NCI-H2171 (cell line): ENCODE measurements at places on chromosomes 4 and X.

GRCh38 chr4:11480683-11481082 is 52.0 kb upstream of the HS3ST1 start:
- DNase-seq: no peak

- no peak for DNase-seq
These were observed 622.4 kb downstream of the BCOR start for GRCh38 chrX:39475372-39475771.

DNA sequence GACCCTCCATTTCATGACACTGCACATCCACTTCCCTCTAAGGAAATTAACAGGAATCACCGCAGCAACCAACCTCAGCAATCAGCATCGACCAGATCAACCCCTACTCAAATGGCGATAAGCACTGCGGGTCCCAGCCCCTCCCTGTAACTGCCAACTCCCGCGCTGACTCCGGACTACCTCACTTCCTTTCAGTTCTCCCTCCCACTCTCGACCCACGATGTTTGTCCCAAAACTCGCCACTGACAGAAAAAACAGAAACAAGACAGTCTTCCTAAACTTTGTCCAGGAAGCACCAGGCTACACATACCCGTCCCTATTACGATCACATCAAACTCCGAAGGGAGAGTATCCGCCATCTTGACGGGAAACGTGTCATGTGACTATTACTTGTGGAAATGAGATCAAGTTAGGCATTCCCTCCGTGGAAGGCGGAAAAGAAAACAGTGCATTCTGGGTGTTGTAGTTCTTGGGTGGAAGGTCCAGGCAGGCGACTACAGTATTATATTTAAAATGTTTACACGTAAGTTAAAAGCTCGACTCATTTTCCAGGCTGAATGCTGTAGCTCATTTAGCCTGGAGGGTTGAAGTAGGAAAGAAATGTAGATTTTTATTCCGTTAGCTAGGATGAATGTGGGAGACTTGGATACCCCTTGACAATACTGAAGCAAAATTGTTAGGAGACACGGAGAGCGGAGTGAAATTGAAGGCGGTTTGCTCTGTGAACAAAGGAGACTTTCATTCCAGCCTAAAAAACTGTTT is at the start of gene CHM:
CHM (minus strand) TSS at position 385 of the 762 bp plus-strand sequence; CDS start at position 359, 26 bp downstream.
- DNase-seq: no peak

DNA sequence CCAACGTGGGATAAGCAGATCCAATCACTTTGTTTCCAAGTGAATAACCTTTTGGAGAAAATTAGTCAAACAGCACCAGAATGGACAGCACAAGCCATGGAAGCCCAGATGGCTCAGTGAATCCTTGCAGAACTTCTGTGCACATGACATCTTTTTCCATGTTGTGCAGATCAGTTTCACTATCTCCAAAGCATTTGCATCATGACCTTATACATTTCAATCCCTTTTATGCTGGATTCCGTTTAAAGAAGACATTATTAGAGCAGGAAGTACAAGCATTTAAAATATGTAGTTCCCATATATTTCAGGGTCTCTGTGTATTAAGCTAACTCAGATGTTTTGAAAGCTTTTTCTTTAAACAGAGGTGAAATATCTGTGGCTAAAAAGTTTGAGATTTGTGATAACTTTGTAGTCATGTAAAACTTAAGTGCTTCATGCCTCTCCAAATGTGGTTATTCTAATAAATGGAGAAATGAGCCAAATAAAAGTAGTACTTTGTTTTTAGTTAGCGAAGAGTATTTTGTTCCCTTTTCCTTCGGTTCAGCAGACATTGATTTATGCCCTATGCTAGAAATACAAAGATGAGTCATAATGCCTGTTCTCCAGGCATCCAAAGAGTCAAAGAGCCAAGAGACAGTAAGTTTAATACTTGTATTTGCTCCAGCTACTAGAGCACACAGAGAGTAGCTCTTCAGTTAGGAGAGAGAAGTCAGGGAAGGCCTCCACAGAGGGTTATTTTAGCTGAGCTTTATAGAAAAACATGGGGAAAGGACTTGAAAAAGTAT is 39.0 kb downstream of the PLAC8 start:
- DNase-seq: no peak

GRCh38 chr4:72971572-72971971 is 97.9 kb downstream of the COX18 start:
- DNase-seq: no peak

DNA sequence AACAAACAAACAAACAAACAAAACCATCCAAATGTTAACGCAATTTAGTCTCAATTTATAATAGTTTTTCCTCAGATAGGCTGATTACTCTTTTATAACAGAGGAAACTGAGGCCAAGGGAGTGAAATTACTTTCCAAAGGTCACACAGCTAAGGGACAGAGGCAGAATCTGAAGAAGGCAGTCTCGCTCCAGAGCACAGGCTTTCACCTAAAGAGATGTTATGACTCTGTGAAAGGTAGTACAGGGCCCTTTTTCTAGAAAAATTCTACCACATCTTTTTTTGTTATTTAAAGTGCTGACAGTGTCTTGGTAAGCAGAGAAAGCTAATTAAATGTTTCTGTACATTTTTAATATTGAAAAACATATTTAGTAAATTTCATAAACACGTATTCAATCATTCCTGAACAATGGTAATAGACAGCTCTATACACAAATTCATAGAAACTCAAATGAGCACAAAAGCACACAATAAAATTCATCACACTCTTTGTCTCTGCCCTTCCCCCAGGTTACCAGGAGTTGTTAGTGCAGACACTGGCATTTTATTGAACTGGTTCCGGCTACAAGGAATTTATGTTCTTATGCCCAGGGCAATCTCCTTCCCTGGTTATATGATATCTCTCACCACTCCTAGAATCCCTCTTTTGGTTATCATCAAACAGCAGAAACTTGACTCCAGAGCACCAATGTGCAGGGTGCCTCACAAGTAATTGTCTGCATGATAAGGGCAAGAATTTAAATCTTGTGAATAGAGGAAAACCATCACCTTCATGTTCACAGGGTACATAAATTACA is 7.7 kb upstream of the APBB2 start:
- no peak for DNase-seq

GRCh38 chrX:103791826-103792485 is 15.3 kb downstream of the PLP1 start:
- no peak for DNase-seq

- DNase-seq: peak; percentile 3
These were observed 90.3 kb downstream of the JAKMIP1 start for GRCh38 chr4:6109842-6110560.

DNA sequence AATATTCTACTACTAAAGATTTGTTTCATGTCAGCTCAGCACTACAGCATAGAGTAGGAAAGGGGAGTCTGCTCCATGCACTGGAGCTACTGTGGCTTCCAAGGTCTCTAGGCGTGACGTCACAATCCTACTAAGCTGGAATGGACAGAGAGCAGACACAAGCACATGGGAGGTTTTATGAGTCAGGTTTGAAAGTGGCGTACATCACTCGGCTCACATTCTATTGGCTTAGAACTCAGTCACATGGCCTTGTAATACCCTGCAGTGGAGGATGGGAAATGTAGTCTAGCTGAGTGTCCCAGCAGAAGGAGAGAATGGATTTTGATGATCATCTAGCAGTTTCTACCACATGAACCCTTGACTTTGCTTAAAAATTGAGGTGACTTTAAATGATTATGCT is 624.8 kb upstream of the ATOH1 start:
- DNase-seq: no peak

DNA sequence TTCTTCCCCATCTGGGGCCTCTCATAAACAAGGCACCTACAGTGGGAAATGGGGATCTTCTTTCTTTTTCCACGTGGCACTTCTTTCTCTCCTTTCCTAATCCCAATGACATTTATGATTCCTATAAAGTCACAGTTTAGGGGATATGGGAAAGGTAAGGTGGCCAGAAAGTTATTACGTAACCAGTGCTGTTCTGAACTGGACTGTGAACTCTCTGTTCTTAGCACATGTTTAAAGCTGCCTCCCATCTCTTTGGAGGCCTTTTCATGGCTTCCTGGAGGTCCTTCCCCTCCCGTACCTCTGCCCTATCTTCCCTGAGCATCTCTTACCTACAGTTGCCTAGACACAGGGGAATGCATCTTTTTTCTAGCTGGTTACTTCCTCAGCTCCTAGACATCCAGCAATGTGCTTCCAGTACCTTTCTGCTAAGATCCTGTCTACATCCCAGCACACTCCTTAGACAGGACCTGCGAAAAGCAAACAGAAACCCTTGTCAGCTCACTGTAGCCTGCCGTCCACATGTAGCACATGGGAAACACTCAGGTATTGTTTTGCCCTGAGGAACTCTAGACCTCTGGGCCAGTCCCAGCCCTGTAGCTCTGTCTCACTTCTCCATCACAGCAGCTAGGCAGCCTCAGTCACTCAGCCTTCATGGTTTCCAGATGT is 195.4 kb downstream of the NWD2 start:
- DNase-seq: no peak

DNA sequence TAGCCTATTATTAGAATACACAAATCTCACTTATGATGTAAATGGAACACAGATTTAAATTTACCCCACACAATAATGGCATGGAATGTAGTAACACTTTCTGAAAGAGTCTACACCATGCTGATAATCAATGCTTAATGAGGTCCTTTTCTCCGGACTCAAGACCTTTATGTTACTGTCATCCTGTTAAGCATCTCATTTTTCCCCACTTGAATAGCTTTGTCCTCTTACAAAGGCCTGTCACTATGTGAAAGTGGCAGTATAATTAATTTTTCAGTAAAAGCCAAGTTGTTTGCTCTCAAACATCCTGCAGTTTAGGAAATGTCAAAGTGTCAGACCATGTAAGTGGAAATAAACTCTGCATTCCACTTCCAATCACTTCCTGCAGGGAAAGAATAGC is 96.4 kb downstream of the GPC3 start:
- no peak for DNase-seq

GRCh38 chrX:130072345-130072740 is 38.0 kb downstream of the ELF4 start:
- DNase-seq: no peak

GRCh38 chr4:85302756-85303155 is 172.2 kb upstream of the ARHGAP24 start:
- no peak for DNase-seq

DNA sequence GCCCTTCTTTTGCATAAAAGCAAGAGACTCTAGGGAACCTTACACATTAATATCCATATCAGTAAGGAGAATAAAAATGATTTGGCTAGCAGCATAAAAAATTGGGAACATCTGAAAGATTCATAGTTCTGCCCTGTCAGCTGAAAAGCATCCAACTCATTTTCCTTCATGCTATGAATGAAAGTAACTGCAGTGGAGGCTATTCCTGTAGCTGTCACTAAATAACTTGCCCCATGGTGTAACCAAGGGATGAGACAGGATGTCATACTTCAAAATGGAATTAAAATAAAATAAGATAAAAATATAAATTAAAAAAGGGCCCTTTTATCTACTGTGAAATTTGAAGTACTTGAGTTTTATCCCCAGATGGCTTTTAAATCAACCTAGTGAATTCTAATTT is 878.8 kb downstream of the C4orf33 start:
- no peak for DNase-seq

DNA sequence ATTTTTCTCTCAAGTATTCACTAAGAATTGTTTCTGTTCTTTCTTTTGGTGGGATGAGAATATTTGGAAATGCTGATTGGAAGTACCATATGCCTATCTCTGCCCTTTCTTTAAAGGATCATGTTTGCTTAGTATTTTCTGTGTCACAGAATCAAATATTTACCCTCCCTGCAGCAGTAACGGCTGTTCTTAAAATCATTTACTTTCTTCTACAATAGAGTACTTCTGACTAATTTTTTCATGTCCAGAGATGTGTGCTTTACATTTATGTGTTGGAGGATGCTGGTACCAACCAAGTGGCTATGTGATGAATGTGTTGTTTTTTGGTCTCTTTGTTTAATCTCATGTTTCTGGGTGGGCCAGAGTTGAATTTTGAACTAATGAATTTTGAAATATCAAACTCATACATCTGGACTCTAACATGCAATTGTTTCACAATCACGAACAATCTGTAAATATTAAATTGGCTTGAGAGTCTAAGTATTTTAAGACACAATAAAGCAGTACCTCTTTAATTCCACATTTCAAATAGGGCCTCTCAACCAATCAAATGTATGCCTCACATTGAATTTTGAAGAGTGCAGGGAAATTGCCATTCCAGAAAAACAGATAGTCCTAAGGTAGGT is 59.4 kb upstream of the ARSJ start:
- no peak for DNase-seq

DNA sequence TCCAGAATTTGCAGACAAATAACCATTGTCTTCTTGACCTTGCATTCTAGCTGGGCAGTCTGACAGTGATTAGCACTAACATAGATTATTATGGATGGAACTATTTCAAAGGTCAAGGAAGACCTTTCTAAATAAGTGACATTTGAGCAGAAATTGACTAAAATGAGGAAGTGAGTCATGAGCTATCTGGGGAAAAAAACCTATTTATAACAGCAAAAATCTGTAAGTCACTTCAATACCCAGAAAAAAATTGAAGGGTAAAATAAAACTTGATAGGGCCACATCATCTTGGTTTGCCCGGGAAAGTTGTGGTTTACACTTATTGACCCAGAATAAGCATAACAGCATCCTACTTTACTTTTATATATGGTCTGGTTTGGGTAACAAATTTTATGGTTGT is 414.6 kb upstream of the HS3ST1 start:
- DNase-seq: no peak

- no peak for DNase-seq
These were observed 762.4 kb downstream of the DMD start for GRCh38 chrX:32448945-32449344.

DNA sequence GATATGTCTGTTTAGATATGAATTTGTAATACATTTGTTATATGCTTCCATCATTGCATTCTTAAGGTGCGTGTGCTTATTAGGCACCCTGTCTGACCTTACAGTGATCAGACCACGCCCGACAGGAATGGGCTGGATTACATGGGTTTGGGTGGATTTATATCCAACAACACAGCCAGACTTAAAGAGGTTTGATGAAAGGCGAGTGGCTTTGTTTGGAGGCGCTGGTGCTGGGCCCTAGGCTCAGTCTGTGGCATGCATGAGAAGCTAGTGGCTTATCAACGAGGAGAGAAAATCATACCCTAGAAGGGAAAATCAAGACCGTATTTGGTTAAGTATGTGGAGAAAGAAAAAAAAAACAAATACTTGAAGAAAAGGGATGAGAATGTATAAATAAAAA is 80.7 kb downstream of the STOX2 start:
- no peak for DNase-seq

GRCh38 chr4:139152249-139152648 is 24.8 kb downstream of the ELF2 start:
- DNase-seq: no peak

DNA sequence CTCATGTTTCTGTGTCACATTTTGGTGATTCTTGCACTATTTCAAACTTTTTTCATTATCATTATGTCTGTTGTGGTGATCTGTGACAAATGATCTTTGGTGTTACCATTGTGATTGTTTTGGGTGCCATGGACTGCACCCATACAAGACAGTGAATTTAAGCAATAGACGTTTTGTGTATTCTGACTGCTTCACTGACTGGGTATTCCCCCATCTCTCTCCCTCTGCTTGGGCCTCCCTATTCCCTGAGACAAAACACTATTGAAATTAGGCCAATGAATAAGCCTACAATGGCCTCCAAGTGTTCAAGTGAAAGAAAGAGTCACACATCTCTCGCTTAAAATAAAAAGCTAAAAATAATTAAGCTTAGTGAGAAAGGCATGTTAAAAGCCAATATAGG is 60.2 kb downstream of the BANK1 start:
- DNase-seq: no peak

GRCh38 chr4:15436513-15436912 is 8.7 kb downstream of the C1QTNF7 start:
- no peak for DNase-seq

GRCh38 chrX:109049903-109050302 is 313.5 kb upstream of the IRS4 start:
- no peak for DNase-seq

- no peak for DNase-seq
These were observed 200.6 kb upstream of the KLF3 start for GRCh38 chr4:38463268-38463958.
